ENCODE measurements at places on chromosomes 1 and 21. TPM values are rescaled to one million over a fixed set of nuclear protein-coding genes. Genes with fewer than 3 reads are reported as not detected.

GRCh38 chr1:177227978-177228692, 57.4 kb downstream of the BRINP2 start:
- DNase-seq: no peak
- no peak overlapping the region for H3K4me3 ChIP-seq
- no peaks in the 10 kb centered on the region for H3K27me3 ChIP-seq
- no peak overlapping the region for H3K27ac ChIP-seq
- H3K36me3 ChIP-seq: no peaks in the 10 kb centered on the region

DNA sequence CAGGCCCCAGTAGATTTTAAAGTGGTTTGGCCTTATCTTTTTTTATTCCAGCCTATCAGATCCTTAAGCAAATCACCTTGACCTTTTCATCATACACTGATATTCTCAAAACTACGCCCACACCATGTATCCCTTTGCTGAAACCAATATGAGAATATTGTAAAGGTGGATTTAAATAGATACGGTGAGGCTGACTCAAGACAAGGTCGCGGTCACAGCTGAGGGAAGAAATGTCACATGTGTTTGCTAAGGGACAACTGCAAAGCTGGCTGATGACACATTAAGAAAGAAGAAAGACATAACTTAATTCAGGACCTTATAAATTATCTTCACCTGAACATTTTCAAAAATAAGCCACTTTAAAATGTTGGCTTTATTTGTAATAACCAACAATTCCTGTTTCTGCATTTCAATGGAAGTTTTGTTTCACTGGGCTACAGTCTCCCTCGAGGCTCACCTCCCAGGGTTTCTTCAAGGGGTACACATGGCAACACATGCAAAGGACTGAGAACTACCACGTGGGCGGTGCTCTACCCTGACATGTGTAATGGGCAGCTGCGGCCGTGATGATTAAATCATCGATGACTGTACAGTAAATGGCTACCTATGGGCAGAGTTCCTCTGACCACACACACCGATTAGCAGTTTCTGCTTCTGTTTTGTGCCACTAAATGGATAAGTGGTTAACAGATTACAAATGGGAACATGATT, 189.5 kb downstream of the SIPA1L2 start:
- no peaks in the 10 kb centered on the region for H3K36me3 ChIP-seq
- H3K4me3 ChIP-seq: no peak overlapping the region
- no peaks in the 10 kb centered on the region for H3K27me3 ChIP-seq

The FNDC5 gene
- not detected for total RNA-seq

The TMPRSS15 gene
- total RNA-seq: not detected

GRCh38 chr1:108063703-108064102, 98.7 kb upstream of the VAV3 start:
- H3K36me3 ChIP-seq: peaks cover 5% of the 10 kb centered on the region
- no peaks in the 10 kb centered on the region for H3K27me3 ChIP-seq
- H3K27ac ChIP-seq: no peak overlapping the region
- peaks cover 21% of the 10 kb centered on the region for H3K4me1 ChIP-seq
- H3K4me3 ChIP-seq: no peak overlapping the region

- peaks cover 18% of the 10 kb centered on the region for H3K27me3 ChIP-seq
- no peak overlapping the region for H3K27ac ChIP-seq
- no peaks in the 10 kb centered on the region for H3K36me3 ChIP-seq
- no peak for DNase-seq
These were observed 207.3 kb downstream of the FOXD2 start for GRCh38 chr1:47645151-47645550.
